ENCODE measurements at places on chromosomes 4 and X.

DNA sequence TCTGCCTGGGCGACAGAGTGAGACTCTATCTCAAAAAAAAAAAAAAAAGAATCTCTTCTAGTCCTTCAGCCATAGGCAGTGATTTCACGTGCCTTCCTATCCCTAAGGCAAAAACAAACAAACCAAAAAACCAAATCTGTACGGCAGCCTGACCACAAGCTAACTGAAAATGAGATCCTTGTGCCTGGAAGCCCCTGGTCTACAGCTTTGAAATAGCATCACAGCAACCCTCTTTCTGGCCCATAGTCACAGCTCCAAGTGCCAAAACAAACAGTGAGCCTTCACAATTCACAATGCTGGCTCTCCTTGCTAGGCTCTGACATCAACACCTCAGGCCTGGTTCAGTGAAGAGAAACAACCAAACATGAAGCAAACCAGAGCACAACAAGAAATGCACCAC, 46.1 kb downstream of the TMEM150C start:
- DNase-seq: no peak

DNA sequence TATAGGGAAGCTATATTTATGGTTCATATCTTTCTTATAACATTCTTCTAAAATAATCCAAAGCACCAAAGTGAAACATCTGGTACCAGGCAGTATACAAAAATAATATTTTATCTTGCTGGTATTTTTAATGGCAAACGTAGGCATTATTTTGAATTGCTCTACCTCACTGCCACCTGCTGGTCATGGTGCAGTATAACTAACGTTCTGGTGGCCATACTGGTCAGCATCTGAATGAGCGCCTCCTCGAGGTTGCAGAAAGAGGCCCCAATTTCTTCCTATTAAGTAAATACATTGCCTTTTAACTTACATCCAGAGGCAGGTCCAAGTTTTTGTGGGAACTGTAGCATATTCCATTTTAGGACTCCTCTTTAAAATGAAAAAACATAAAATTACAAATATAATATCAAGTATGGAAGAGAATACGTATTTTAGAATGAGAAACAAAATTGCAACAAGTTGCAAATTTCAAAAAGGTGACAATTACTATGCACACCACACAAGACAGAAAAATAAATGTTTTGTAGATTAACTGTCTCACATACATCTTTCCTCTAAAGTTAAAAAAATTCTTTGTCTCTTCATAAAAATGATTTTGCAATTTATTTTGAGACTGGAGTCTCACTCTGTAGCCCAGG, 22.9 kb upstream of the CWH43 start:
- DNase-seq: peak; percentile 41

- DNase-seq: no peak
Measured at GRCh38 chr4:79298484-79298883, 27.4 kb downstream of the NAA11 start.

DNA sequence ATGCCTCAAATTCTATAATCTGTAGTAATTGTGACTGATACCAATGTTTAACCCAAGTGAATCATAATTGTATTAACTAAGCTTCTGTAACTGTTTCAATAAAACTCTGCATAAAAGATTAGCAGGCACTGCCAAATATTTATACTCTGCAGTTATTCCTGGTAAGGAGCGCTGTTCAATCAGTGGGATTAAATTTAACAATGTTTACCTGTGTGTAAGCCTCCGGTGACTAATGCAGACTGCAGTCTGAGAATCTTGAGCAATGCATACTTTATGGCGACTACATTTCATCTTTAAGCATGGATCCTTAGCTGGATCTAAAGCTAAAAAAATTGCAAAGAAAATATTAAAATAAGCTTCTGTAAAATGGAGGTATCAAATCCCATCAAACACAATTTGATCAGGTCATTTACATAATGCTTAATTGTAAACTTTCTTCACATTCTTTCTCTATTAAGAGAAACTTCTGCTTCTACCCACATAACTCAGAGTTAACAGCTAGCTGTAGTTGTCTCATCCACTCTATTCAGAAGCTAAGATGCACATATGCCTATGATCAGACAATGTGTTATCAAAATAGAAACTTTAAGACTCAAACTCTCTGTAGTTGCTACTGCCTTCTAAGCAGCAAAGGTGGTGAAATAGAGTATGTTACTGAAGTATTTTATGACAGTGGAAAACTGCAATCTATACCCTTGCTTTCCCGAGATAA, 234.0 kb downstream of the SPOCK3 start:
- no peak for DNase-seq

- no peak for DNase-seq
Measured at GRCh38 chr4:113613503-113613902, 148.0 kb downstream of the CAMK2D start.

- DNase-seq: no peak
Measured at GRCh38 chr4:86497131-86497530, 97.0 kb upstream of the PTPN13 start.

DNA sequence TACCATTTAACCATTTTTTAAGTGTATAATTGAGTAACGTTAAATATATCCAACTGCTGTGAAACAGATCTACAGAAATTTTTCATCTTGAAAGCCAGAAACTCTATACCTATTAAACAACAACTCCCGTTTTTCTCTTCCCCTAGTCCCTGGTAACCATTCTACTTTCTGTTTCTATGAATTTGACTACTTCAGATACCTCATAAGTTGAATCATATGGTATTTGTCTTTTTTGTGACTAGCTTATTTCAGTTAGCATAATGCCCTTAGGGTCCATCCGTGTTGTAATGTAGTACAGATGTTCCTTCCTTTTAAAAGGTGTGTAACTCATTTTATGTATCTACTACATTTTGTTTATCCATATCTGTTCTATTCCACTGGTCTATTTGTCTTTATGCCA, 48.7 kb downstream of the STAG2 start:
- no peak for DNase-seq

DNA sequence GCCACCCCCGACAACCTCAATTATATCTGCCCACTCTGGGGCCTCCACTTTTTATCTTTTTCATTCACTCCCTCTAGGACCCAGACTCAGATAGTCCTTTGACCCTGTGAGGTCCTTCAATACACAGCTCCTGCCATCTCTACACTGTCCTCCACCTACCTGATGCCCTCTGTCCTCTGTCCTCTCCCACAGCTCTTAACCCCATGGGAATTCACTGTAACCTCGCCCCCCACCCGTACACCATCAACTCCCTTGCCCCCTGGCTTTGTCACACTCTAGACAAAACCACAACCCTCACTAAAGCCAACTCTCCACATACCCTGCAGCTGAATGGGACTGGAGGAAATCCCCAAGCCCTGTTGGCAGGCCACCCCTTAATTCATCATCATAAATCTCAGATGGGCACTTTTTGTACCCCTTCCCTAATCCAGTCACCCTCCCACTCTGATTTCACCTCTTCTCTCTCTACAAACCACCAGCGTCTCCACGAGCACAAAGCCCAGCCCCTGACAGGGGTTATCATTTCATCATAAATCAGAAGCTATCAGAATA, 52.3 kb upstream of the ENPP6 start:
- DNase-seq: no peak

DNA sequence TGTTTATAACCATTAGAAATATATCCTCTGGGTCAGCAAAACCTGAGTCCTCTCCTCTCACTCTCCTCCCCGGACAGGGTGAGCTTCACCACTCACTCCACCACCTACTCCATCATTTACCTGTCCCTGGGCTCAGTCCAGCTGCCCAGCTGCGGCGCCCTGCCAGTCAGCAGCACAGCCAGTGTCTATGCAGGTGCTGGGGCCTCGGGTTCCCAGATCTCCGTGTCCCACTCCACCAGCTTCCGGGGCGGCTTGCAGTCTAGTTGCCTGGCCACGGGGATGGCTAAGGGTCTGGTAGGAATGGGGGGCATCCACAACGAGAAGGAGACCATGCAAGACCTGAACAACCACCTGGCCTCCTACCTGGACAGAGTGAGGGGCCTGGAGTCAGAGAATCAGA, 662.2 kb upstream of the ACTRT1 start:
- no peak for DNase-seq

DNA sequence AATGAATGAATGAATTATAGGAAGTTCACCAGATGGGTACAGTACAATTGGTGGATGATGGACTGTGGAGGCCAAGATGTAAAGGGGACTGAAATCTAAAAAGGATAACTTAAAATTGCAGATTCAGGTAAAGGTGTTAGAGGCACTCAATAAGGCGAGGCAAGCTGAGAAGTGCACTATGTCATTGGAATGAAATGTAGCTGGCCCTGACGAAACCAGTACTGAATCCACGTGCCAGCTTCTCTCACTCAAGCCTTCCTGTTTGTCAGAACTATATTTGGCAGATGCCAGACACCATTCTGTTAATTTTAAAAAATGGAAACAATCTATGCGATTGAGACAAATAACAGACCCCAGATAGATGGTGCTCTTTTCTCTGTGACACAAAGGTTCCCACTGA, 1039.1 kb upstream of the TENM3 start:
- DNase-seq: no peak

DNA sequence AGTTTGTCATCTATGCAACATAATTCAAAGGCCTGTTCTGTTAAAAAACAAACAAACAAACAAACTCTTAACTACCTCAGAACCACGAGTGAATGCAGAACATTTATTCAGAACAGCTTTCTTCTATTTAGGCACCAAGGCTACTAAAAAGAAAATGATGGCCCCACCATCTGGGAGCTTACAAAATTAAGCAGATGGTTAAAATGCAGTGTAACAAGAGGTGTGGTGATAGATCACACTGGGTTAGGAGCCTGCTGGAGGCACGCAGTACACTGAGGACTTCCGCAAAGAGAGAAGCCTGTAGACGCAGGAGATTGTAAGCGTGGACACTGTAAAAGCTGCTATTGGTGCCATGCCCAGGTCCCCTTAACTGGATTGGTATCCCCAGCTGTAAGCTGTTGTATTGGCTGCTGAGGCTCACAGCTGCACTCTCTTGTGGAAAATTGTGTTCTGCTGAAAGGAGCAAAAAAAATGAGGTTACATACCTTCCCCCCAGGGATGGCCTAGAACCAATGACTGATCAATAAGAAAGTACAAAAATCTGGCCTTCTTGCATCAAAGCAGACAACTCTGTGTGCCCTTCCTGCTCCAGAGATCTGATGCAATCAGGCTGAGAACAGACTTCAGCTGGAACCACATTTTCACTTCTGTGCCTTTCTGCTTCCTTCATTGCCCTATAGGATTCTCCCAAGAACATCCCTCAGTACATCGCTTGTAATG, 60.0 kb downstream of the SHROOM3 start:
- DNase-seq: no peak

DNA sequence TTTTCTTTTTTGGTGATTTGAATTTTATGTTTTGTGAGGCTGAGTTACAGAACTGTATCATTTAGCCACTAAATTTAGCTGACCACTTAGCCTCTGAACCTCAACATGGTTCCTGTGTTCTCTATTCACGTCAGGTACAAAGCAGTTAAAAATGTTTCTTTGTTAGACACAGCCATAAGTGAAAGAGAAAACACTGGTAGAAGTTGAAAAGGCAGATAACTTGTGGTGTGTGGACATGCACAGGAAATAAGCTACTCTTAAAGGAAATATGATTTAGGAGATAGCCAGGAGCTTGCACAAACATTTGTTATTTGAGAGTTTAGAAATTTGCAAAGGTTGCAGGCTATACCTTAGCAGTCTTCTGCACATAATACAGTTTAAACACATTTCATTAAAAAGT, 171.0 kb upstream of the RPS6KA3 start:
- DNase-seq: no peak

DNA sequence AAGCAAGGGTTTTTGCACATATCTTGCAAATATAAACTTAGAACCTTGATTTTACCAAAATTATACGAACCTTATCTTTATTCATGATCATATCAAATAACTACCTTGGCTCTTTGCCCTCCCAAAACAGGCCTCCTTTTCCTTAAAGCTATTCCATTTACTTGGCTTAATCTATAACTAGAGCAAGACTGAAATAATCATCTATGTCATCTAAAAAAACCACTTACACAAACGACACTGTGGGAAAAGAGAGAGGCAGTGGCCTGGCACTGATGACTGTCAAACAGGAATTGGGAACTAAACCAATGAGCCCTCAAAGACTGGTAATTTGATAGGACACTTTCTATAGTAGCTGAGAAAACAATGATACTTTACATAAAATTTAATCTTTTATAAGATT, 11.7 kb upstream of the PTPN13 start:
- DNase-seq: no peak

DNA sequence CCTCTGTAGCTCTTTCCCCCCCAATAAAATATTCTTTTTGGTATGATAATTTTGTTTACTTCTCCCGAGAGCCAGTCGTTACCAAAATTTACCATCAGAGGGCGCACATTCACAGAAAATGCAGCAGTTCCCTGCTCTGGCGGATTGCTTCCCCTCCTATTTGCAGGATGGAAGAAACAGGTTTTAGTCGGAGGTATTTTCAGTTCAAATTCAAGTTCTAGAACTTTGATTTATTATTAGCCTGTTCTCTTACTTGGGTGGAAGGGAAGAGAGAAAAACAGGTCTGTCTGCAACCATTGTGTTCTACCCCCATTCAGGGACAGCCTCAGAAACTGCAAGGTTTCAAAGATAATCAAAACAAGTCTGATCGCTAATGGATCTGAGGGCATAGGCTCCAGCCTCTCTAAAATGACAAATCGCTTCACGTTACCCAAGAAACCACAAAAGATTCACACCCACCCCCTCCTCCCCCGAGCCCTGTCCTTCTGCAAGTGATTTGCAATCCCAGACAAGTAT, 263.8 kb upstream of the RPS6KA3 start:
- DNase-seq: no peak

DNA sequence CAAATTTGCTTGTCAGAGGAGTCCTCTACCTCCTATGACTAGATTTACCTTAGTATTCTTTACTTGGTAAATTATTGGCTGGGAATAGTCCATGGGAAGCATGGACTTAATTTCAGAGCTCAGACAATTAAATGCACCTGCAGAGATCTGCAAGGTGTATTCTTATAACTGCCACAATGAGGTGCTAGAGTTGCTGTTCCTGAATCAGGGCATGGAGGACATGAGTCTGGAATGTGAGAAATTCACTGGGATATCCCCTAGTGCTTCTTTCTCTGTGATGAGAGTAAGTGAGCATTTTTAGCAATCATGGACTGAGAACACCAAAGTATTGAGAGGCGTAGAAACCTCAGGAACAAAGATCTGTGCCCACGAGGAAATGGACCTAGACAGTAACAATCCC, 32.9 kb upstream of the GRID2 start:
- DNase-seq: no peak

- DNase-seq: peak; percentile 14
Measured at GRCh38 chrX:110316351-110317060, 1.4 kb downstream of the AMMECR1 start.

DNA sequence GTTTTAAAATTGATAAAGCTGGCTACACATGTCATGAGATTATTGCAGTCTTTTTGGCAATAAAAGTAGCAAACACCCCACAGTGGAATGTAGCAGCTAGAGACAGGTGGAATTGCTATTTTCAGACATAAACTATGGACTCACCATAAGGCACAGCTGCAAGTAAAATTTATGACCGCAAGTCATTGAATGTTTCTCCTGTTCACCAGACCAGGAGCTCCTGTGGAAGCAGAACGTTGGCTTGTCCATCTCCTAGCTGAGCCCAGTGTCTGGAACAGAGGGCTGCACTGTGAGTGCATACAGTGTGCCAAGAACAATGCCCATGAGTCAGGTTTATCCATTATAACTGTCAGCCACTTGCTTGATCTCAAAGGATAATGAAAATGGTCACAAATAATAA, 538.2 kb downstream of the INPP4B start:
- no peak for DNase-seq

All from forelimb muscle (tissue), 1 donor.